ENCODE measurements at places on chromosomes 2 and 18. TPM values are rescaled to one million over a fixed set of nuclear protein-coding genes. Genes with fewer than 3 reads are reported as not detected.

- no peak for DNase-seq
Measured at GRCh38 chr2:36058953-36059352, 296.6 kb upstream of the CRIM1 start.

ATG16L1 gene
- 54.1 TPM for total RNA-seq

DNA sequence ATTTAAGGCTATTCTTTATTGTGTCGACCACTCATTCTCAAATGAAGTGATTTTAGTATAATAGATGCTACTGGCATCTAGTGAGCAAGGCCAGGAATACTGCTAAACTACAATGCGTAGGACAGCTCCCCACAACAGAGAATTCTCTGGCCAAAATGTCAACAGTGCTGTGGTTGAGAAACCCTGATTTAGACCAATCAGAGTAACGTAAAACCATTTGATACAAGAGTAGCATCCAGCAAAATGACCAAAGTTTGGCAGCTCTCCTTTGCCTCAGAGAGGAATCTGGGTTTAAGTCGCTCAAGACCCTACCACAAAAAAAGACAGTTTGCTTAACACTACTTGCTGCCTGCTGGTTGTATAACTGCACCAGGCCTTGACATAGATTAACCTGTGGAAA, 37.0 kb upstream of the TTN start:
- DNase-seq, result no peak

DNA sequence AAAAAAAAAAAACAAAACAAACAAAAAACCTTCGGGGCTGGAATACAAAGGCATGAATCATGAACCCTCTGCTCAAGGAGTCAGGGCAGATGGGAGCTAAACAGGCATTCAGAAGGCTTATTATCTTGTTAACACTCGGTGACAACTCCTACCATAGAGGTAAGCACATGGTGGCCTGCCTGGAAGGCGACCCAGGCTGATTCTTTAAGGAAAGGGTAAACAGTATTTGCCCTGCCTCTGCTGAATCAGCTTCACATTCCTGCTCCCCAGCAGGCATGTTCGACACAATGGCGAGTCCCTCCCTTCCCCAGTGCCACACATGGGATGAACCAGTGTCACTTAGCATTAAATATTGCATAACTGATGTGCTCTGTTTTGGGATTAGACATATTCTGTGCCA, 191.9 kb downstream of the ARL4C start:
- DNase-seq, result no peak

SERPINB10 gene
- total RNA-seq, result not detected

GRCh38 chr2:186183406-186183805, 302.7 kb upstream of the ZC3H15 start:
- DNase-seq, result no peak

GRCh38 chr2:44599130-44599529, 237.4 kb downstream of the CAMKMT start:
- DNase-seq, result no peak
